T-cell (primary cell): ENCODE measurements at places on chromosomes 5 and 9. TPM values are rescaled to one million over a fixed set of nuclear protein-coding genes. Genes with fewer than 3 reads are reported as not detected.

SPINK4 gene
- not detected for total RNA-seq

SGCD gene
- 0.13 TPM for total RNA-seq

DNA sequence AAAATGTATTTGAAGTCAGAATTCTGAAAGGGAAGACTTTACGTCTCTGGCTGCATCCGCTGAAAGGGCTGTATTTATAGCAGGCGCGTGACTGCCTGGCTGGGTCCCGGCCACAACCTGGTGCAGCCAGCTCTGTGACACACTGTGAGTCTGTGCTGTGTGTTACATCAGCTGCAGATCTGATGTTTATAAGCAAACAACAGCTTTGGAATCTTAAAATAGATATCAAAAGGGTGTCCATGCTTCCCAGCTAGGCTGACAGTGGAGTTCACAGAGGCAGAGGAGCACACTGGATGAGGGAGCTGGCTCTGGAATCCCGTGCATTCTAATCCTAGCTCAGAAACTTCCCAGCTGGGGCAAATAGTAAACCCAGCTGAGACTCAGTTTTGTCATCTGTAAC lies 433.4 kb upstream of the BRINP1 start:
- DNase-seq: no peak

MEGF10 gene
- not detected for total RNA-seq

GLRX gene
- total RNA-seq: 62.2 TPM

DNA sequence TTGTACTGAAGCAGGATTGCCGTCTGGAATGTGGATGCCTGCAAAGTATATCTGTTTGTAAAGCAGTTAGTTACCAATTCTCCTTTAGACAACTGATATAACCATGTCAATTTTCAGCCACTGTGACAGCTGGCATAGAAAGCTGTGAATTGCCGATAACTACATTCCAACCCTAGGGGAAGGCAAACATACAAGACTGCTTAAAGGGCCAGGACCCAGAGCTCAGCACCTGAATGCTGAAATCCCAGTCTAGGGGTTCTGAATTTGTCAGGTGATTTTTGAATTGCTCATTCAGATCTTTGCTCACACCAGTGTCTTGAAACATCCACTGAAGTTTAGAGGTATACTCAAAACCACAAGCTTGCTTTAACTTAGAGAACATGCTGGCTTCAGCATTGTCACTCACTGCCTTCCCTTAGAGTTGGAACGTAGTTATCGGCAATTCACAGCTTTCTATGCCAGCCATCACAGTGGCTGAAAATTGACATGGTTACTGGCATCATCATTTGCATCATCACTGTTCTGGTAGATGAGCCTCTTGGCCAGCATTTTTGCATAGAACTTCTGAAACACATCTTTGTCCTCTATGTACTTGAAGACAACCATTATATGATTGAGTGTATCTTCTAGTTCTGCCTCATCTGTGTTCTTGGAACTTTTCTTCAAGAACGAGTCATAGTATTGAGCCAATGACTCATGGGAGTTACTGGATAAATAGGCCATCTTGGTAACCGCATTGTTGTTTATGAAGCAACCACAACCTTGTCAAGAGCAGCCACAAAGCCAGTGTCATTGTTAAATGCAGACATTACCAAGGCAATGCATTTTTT lies 82.1 kb downstream of the CCDC192 start:
- no peak for DNase-seq

DNA sequence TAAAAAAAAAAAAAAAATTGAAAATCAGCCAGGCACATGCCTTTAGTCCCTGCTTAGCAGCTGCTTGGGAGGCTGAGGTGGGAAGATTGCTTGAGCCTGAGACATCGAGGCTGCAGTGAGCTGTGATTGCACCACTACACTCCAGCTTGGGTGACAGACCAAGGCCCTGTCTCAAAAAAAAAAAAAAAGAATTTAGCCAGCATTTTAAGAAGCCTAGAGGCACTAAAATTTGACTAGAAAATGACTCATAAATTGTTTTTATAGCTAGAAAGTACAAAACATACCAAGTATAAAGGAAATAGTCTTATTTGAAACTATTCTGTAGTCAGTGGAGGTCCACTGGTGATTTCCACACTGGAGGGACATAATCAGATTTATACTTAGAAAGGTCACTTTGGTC lies 17.5 kb downstream of the LRRC70 start:
- no peak for DNase-seq

SFXN1 gene
- 84.1 TPM for total RNA-seq

DNA sequence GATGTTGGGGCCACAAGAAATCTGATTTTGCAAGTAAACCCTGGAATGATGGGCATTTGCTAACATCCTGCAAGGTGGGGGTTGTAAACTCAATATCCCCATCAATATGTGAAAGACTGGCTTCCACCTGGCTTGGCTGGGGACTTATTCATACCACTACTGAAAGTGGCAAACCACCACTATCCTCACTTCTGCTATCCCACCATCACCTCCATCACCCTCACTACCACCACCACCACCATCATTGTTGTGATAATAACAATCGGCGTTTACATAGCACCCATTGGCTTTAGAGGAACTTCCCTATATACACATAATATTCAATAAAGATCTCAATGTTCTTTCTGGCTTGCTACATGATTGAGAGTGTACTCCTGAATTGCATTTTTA lies 224.7 kb upstream of the DAP start:
- DNase-seq: no peak

- no peak for DNase-seq
Measured at GRCh38 chr5:140342287-140342686, 4.1 kb downstream of the HBEGF start.

GRCh38 chr5:136197462-136198142 lies 4.6 kb upstream of the SMIM32 start:
- no peak for DNase-seq

DNA sequence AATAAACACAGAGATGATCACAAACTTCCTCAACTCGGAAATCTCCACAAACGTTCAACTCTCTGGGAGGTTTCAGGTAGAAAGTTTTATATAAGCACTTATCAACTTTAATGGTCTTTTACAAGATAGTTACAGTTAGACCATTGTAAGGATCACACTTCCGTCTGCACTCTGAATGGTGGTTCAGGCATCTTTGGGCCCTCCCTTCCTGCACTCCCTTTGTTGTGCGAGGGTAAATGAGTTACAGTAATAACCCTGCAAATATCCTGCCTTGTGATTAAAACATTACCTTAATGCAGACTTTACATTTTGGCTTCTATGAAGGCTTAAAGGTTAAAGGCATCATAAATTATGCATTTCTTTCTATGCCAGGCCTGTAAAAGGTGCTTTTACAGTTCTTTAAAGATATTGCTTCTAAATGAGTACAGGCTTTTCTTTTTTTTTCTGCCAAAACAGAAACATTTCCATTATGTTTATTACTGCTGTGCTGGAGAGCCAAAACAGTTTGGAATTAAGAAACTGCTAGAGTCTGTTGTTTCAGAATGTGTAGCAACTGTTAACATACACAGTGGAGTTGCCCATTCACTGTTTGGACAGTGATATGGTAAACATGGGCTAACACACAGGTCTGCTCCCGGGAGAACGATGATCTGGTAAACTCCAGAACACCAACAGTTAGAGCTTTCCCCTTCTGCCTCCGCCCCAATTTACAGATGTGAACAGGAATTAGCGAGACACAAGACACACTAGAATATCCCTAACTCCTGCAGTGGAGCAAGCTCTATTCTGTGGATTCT lies 1.1 kb downstream of the PRUNE2 start:
- DNase-seq: no peak

CCNO gene
- total RNA-seq: not detected

ZNF462 gene
- total RNA-seq: 1.9 TPM

- no peak for DNase-seq
Measured at GRCh38 chr5:148005788-148006520, 57.8 kb upstream of the SPINK5 start.

TBC1D2 gene
- 6.5 TPM for total RNA-seq

GRCh38 chr9:34084562-34084961 lies 35.9 kb upstream of the UBAP2 start:
- DNase-seq: no peak

- peak; percentile 54 for DNase-seq
Measured at GRCh38 chr5:134103397-134103796, 11.1 kb upstream of the TCF7 start.

- DNase-seq: no peak
Measured at GRCh38 chr5:50547303-50547702, 106.2 kb upstream of the EMB start.

DNA sequence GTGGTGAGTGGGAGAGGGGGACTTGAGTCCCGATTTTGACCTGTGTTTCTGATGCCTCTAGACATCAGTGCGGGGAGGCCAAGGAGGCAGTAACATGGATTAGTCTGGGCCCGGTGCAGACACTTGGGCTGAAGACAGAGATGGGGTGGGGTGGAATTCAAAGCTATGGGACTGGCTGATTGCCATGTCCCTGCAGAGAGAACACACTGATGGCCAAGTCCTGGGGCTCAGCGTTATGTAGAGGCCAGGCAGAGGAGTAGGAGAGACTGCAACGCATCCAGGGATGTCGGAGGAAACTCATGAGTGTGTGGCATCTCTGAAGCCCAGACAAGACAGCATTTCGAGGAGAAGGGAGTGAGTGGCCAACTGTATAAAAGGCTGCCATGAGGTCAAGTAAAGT lies 30.1 kb downstream of the PSD2 start:
- no peak for DNase-seq

DNA sequence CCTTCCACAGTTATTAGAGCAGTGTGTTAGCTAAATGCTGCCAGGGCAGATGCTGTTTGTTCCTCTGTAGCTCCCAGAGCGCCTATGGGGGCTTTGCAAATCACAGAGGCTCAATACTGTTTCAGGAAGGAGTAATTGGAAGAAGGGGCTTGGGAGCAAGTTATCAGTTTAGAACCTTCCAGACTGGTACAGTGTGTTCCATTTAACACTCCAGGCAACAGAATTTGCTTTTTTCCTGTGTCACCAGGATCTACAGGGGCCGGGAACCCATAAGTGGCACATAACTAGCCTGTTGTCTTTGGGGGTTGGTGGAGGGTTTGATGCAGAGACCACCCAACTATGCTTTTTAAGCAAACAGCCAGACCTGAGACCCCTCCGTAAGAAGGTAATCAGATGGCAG lies 307.3 kb upstream of the KCNN2 start:
- no peak for DNase-seq

DNA sequence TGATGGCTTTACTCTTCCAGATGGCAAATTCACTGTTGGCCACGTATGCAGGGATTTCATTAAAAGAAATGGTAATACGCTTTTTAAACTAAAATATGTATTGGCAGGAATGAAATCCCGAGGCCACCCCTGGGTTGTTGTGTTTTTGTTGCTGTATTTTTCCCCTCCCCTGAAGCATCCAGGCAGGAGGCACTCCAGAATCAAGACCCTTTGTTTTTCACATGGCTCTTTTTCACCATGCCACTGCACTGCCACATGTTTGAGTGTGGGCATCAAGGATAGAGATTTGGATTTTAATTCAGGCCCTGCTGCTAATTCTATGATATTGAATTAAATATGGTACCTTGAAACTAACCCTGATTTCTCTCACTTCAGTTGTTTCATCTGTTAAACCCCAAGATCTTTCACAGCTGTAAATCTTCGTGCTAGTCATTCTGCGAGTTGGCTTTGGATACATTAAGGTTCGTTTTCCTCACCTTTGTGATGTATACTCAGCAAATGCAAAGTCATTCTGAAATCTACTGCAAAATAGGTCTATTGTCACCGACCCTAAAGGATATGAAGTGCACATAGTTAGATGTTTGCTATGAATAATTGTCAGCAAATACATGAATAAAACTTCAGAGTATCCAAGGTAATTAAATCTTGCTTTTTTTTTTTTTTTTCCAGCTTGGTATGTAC lies 533.4 kb downstream of the PTPRD start:
- no peak for DNase-seq

- no peak for DNase-seq
Measured at GRCh38 chr9:32382565-32383320, 1.7 kb upstream of the ACO1 start.
